Ascending aorta (tissue), 2 donors: ENCODE measurements at places on chromosomes 12 and 14.
A peak's percentile ranks its signal among the peaks of the same experiment; 100 is the strongest.

- H3K4me3 ChIP-seq: no peak overlapping the region
- H3K4me1 ChIP-seq: no peaks in the 10 kb centered on the region
- no peak for DNase-seq
- no peak overlapping the region for H3K27ac ChIP-seq
- no peaks in the 10 kb centered on the region for H3K27me3 ChIP-seq
- H3K36me3 ChIP-seq: no peaks in the 10 kb centered on the region
These were observed 134.9 kb downstream of the CAPZA3 start for GRCh38 chr12:18872770-18873169.

- no peaks in the 10 kb centered on the region for H3K4me1 ChIP-seq
- H3K36me3 ChIP-seq: no peaks in the 10 kb centered on the region
- H3K27me3 ChIP-seq: no peaks in the 10 kb centered on the region
- H3K4me3 ChIP-seq: no peak overlapping the region
- DNase-seq: no peak
These were observed 455.1 kb downstream of the BTG1 start for GRCh38 chr12:91690531-91690930.

GRCh38 chr12:90921536-90921935 lies 33.4 kb downstream of the CCER1 start:
- H3K4me1 ChIP-seq: no peaks in the 10 kb centered on the region
- no peaks in the 10 kb centered on the region for H3K27me3 ChIP-seq
- no peak for DNase-seq
- no peak overlapping the region for H3K4me3 ChIP-seq
- H3K27ac ChIP-seq: no peak overlapping the region
- no peaks in the 10 kb centered on the region for H3K36me3 ChIP-seq

DNA sequence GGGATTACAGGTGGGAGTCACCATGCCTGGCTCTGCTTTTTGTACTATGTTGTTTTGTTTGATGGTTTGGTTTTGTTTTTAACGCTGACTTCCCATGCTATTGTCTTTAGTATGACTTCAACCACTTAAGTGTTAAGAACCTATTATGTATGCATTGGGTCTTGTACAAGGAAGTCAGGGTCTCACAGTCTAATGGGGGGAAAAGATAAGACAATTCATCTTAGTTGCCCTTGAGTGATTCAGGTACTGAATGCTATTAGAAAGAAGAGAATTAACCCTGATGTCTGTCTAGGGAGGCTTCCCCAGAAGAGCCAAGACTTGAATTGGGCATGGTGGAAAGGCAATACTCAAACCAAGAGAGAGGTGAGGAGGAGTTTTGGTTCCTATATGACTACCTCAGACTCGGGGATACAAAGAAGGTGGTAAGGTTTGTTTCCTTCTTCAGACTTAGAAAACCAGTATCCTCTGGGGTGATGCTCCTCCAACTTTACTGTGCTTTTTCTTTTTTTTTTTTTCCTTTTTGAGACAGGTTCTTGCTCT lies 64.6 kb downstream of the SUSD6 start:
- H3K27ac ChIP-seq: no peak overlapping the region
- H3K4me1 ChIP-seq: peaks cover 43% of the 10 kb centered on the region
- DNase-seq: no peak
- H3K36me3 ChIP-seq: no peaks in the 10 kb centered on the region
- H3K4me3 ChIP-seq: no peak overlapping the region

GRCh38 chr12:131683266-131684014 lies 27.4 kb upstream of the SFSWAP start:
- DNase-seq: no peak
- no peaks in the 10 kb centered on the region for H3K4me1 ChIP-seq
- H3K4me3 ChIP-seq: no peak overlapping the region
- no peaks in the 10 kb centered on the region for H3K36me3 ChIP-seq

GRCh38 chr14:24095271-24096068 lies 1.4 kb downstream of the PCK2 start:
- DNase-seq: no peak
- peak overlapping the region; percentile 92 for H3K27ac ChIP-seq
- H3K4me1 ChIP-seq: peaks cover 11% of the 10 kb centered on the region
- H3K36me3 ChIP-seq: peaks cover 5% of the 10 kb centered on the region
- H3K4me3 ChIP-seq: peak overlapping the region; percentile 81

DNA sequence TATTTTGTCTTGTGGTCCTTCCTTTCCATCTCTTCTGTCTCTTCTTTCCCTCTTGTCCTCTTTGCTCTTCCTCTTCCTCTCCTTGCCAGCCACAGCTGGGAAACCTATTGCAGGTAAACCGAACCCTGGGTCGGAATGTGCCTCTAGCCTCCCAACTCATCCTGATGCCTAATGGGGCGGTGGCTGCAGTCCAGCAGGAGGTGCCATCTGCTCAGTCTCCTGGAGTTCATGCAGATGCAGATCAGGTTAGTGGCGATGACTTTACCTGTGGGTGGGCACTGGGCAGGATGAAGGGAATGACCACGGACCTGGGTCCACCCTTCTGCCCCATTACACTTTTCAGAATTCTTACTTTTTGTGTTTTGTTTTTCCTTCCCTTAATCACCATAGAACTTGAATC lies 8.2 kb downstream of the PHC1 start:
- DNase-seq: no peak
- no peaks in the 10 kb centered on the region for H3K4me1 ChIP-seq
- H3K36me3 ChIP-seq: peaks cover 54% of the 10 kb centered on the region

GRCh38 chr12:27751386-27752047 lies 28.5 kb upstream of the KLHL42 start:
- no peak overlapping the region for H3K4me3 ChIP-seq
- peaks cover 29% of the 10 kb centered on the region for H3K36me3 ChIP-seq
- no peak for DNase-seq
- no peak overlapping the region for H3K27ac ChIP-seq

DNA sequence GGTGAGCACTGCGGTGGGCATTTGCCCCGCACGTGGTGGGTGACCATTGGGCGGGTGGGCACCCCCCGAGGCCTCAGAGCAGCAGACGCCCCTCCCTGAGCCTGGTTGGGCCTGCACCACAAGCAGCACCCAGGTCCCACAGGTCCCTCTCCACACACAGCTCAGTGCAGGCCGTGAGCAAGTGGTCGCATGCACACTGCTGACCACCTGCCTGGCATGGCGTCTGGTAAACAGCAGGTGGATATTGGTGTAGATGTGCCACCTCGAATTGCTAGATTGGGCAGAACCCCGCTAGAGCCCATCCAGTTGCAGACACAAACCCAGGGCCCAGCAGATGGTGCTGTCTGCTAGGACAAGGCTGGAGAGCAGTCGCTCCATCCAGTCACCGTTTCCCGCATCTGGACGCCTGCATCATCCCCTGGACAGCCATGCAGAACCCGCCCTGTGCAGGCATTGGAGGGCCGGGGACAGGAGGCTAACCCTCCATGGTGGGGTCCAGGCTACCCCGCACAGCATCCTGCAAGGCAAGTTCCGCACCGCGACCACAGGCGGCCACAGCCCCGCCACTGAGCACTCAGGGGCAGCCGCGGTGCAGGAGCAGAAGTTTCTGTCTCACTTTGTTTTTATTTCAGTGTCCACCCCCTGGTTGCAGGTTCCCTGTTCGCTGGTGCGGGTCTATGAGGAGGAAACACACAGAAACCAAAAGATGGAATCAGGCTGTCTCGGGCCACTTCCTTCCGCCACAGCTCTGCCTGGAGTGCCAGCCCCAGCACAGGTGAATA lies 45.6 kb upstream of the RIMBP2 start:
- H3K4me3 ChIP-seq: no peak overlapping the region
- no peaks in the 10 kb centered on the region for H3K36me3 ChIP-seq
- no peak overlapping the region for H3K27ac ChIP-seq
- no peak for DNase-seq

GRCh38 chr12:12560587-12561370 lies 1.9 kb downstream of the DUSP16 start:
- H3K27me3 ChIP-seq: no peaks in the 10 kb centered on the region
- DNase-seq: peak; percentile 80
- peak overlapping the region; percentile 100 for H3K27ac ChIP-seq
- peaks cover 15% of the 10 kb centered on the region for H3K4me1 ChIP-seq
- peak overlapping the region; percentile 96 for H3K4me3 ChIP-seq
- no peaks in the 10 kb centered on the region for H3K36me3 ChIP-seq

DNA sequence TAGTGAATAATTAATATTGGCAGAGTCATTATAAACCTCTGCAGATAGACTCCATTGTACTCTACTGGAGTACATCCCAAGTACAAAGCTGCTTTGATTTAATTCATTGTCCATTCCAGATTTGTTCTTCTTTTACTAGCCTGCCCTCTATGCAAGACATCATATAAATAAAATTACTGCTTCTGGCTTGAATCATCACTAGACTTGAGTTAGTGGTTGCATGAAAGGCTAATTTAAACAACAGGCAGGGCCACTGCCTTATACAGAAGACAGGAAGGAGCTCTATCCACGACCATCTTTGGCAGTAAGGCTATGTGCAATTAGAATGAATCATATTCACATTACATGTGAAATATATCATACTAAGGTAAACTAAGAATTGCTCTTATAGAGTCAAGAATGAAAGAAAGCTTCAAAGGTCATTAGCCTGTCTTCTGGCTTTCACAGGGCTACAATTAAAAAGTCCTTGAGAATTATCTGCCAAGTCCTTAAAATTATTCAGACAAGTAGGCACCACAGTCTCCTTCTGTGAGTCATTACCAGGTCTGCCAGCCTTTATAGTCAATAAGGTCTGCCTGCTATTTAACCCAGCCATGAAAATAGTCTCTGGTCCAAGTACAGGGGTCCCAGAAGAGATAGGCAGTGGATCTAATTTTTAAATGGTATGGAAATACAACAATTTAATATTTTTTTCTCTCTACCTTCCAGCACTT lies 631.8 kb downstream of the TMTC2 start:
- no peaks in the 10 kb centered on the region for H3K4me1 ChIP-seq
- no peaks in the 10 kb centered on the region for H3K36me3 ChIP-seq
- H3K4me3 ChIP-seq: no peak overlapping the region
- no peak overlapping the region for H3K27ac ChIP-seq

DNA sequence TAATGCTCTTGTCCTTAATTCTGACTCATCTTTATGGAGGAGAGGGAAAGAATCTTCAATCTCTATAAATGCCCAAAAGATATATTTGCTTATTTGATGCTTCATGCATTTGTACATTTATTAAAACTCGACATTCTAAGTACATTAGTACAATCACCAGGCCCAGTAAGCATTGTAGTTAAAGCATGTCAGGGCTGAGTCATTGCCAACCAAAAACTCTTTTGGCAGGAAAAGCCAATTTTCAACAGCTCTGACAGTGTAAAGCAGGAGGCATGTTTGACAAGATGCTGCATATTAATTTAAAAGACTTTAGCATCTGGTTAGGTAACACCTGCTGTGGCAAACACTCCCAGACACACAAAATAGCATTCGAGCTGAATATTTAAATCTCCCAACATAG lies 290.9 kb downstream of the PPFIA2 start:
- no peaks in the 10 kb centered on the region for H3K4me1 ChIP-seq
- H3K27ac ChIP-seq: no peak overlapping the region
- no peak for DNase-seq

DNA sequence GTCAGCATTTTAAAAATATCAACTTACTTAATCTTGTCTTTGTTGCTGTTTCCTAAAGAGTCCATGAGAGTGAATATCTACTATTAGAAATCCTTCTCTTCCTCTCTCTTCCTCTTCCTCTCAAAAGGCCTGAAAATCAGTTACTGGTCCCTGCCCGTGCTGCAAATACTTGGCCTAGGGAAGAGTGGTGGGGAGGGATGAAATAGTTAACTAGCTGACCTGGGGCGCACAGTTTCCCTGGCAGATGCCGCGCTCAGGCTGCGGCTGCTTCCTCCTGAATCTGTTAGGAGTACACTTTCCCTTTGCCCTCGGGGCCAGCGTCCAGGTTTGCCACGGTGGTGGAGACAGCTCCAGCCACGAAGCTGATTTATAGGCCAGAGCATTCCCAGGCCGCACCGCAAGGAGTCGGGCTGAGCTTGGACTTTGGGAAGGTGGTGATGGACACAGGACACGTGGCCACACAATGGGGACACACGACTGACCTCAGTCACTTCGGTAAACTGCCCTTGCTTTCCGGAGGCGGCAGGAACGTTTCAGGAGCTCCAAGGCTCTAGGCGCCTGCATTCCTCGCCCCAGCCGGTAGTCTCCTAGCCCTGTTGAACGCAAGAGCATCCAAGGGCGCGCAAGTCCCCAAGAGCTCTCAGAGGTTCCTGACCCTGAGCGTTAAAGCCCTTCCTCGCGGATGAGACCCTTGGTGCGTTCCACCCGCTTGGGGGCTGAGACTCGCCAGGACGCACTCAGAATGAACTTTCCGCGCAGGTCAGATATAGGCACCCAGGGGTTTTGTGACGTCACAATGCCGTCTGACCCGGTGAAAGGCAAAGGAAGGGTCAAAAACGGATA lies 7.1 kb upstream of the ASCL1 start:
- DNase-seq: no peak
- no peaks in the 10 kb centered on the region for H3K27me3 ChIP-seq
- no peaks in the 10 kb centered on the region for H3K36me3 ChIP-seq
- no peak overlapping the region for H3K27ac ChIP-seq
- no peak overlapping the region for H3K4me3 ChIP-seq

DNA sequence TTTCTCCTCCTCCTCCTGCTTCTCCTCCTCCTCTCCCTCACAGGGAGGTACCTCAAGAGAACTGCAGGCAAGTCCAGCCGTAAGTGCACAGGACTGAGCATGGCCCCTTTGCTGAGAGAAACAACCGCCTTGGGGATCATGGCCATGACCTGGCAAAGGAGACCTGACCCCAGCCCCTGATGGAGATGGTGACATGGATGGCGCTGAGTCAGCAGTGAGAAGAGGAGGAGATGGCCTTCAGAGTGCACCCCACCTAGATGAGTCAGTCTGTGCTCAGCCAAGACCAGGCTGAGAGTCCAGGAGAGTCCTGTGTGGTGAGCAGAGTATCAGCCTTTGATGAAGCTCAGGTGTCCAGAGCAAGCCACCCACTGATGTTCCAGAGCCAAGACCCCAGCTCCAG lies 36.4 kb downstream of the MEG3 start:
- H3K36me3 ChIP-seq: no peaks in the 10 kb centered on the region
- no peaks in the 10 kb centered on the region for H3K4me1 ChIP-seq
- no peaks in the 10 kb centered on the region for H3K27me3 ChIP-seq
- no peak overlapping the region for H3K27ac ChIP-seq

GRCh38 chr12:103105971-103106597 lies 148.6 kb downstream of the ASCL1 start:
- H3K27ac ChIP-seq: no peak overlapping the region
- no peaks in the 10 kb centered on the region for H3K36me3 ChIP-seq
- no peaks in the 10 kb centered on the region for H3K4me1 ChIP-seq

DNA sequence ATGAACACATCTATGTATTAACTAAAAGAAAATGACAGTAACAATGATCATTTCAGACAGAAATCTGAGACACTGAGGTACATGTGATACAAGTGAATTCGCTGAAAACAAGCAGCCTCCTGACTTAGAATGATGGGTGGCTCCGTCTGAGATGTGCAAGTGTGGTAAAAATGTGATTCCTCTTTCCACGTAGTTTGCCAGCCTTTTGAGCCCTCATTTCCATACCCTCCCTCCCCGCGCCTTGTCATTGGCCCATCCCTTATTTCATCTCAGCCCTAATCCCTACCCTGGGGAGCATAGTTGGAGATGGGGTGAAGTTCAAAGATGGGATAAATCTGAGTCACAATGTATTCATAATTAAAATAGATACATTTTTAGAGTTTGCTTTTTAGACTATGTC lies 107.8 kb downstream of the BMP4 start:
- no peak for DNase-seq
- H3K27ac ChIP-seq: no peak overlapping the region
- peaks cover 5% of the 10 kb centered on the region for H3K4me1 ChIP-seq
- H3K36me3 ChIP-seq: no peaks in the 10 kb centered on the region
- no peaks in the 10 kb centered on the region for H3K27me3 ChIP-seq
